Foreskin keratinocyte (primary cell): ENCODE measurements at places on chromosomes 16 and 17. TPM values are rescaled to one million over a fixed set of nuclear protein-coding genes. Genes with fewer than 3 reads are reported as not detected.

DNA sequence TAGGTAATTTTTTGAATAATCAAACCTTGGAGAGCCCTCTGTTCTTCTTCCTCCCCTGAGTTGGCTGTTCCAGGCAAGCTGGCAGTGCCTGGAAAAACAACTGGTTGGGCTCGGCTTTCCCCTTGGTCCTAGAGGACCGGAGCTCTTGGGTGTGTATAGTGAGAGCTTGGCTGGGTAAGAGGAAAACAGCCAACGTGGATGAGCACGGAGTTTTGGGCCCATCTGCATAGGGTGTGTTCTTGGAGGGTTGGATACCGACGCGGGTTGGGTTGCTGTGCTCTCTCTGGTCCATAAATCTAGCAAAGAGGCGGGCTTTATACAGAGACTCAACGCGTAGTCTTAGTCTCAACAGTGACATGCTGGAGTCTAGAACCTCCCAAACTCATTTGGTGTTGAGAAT lies 23.2 kb downstream of the ITGB3 start:
- DNase-seq: peak; percentile 58

- DNase-seq: peak; percentile 52
Observed at GRCh38 chr17:64196601-64197000, 66.5 kb downstream of the TEX2 start.

GRCh38 chr17:55237268-55237667 lies 27.5 kb upstream of the HLF start:
- no peak for DNase-seq

DNA sequence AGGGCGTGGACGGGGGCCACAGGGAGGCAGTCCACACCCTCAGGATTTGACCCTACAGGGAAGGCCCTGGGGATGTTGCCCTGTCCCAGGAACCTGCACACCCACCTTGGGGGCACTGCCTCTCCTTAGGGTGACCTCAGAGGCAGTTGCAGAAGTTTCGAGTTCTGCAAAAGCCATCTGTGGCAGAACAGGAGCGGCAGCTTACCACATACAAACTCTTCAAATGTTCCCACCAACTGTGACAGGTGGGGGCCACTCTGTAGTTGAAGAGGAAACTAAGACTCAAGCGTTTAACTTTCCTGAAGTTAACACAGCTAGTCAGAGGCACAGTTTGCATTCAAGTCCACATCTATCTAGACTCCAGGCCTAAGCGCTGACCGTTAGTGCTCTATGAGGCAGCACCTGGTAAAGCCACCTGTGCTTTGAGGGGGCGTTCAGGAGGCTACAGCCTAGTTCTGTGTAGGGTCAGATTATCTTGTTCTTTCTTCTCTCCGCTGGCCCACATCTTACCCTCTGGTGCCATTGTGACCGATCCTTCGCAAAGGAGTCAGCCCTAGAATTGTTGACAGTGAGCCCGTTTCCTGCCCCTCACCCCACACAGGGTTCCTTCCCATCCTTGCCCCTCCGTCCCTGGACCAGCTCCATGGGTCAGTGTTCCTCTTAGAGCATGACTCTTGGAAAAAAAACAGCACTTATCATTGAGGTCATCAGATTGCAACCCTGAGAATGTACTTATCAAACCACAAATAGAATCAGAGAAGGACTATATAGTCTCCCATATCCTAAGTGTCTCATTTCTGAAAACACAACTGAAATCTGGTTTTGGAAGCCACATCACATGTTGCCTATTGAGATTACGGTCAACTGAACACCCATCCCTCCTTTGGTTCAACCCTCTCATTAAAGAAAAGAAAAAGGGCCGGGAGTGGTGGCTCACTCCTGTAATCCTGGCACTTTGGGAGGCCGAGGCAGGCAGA lies 45.4 kb downstream of the CDH1 start:
- no peak for DNase-seq

DNA sequence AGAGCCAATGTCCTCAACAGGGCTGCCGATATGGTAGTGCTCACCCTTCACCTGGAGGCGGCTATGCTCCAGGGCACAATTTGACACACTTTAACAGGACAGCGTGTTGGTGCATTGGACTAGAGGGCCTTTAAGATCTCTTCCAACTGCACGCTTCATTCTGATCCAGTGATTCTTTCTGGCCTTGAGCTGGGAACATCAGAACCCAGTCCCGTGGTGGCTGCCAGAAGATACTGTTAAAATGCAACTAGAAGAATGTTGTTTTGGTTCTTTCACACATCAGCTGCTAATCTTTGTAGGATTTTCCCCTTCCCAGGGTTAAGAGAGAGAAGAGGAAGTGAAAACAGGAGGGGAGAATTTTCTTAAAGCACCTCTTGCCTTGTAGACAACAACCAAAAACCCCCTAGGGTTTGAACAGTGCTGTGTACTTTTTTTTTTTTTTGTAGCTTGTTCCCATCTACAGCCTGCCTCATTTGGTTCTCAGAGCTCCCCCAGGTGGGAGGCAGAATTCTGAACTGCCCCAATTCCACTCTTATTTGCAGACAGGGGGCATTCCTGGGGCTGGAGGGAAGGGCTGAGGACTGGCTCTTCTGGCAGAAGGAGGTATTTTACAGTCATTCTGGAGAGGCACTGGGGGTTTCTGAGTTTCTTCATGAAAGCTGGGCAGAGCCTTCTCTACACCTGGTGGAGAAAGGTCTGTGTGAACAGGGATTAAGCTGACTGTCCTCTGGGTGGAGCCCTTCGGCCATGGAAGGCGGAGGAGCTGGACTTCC lies 32.4 kb downstream of the SMARCE1 start:
- DNase-seq: no peak

- DNase-seq: peak; percentile 59
Observed at GRCh38 chr17:32275060-32276042, 9.7 kb downstream of the RHBDL3 start.

GRCh38 chr17:18992454-18993130 lies 12.0 kb downstream of the FAM83G start:
- DNase-seq: no peak

- no peak for DNase-seq
Observed at GRCh38 chr16:11020792-11021551, 76.6 kb downstream of the CLEC16A start.

DNA sequence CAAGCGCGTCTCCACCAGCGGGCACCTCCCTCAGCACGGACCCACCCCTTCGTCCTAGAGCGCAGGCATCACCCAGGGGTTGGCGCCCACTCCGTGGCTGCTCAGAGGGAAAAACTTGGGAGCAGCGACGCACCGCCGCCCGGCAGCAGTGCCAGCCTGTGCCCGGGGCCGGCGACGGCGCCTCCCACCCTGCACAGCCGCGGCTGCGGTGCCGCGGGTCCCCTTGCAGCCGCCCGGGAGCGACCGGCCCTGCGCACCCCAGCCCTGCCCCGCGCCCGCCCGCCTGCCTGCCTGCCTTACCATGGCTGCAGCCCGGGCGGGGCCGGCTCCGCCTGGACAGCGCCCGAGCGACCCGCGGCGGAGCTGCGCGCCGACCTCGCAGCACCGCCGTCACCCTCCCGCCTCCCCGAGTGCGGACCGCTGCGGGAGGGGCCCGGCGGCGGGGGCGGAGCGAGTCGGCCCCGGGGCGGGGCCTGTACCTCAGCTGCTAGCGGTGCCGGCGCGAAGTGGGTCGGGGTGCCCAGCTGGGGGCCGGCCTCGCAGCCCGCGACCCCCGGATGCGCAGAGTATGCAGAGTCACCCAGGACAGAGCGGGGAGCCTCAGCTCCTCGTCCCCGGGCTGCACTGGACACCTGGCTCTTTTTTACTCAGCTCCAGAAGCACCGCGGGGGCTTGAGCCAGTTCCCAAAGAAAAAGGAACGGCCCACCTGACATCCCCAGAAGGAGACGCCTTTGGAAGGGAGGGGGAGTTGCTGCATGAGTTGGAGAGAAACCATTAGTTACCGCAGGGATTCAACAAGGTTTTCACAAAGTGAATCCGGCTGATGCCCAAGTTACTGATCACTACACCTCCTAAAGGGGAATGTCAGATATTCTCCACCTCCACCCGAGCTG lies 17.5 kb upstream of the MTMR4 start:
- DNase-seq: no peak

- no peak for DNase-seq
Observed at GRCh38 chr16:56824804-56825203, 40.2 kb upstream of the SLC12A3 start.

DNA sequence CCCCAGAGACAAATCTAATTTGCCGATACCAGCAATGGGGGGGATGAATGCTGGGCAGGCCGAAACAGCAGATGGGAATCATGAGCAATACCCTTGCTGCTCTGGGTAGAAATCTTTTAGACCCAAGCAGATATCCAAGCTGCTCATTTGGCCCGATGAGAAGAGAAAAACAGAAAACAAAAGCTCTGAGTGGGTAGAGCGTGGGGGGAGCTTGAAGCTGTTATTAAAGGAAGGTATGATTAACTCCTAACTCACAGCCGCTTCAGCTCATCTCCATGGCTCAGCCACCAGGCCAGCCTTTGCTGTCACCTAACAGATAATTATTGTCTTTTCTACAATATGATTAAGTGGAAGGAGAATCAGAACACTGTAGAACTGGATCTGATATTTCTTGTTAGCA lies 58.3 kb downstream of the VPS35L start:
- no peak for DNase-seq

GRCh38 chr16:53937161-53937880 lies 233.4 kb downstream of the FTO start:
- no peak for DNase-seq

DNA sequence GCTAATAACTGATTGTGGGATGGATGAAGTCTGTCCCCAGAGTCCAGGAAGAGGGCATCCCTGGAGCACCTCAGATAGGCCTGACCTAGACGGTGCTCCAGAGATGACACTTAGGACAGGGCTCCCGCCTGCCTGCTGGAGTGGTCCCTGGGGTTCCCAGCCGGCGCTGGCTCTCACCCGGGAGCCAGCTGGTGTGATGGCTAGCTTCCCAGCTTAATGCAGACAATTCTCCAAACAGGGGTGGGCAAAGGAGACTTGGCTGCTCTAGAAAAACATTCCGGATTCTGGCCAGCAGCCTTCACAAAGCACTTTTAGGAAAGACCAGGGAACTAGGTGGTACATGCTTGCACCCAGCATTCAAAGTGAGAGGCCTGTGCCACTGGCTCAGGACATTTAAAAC lies 18.6 kb downstream of the ACE start:
- no peak for DNase-seq

DNA sequence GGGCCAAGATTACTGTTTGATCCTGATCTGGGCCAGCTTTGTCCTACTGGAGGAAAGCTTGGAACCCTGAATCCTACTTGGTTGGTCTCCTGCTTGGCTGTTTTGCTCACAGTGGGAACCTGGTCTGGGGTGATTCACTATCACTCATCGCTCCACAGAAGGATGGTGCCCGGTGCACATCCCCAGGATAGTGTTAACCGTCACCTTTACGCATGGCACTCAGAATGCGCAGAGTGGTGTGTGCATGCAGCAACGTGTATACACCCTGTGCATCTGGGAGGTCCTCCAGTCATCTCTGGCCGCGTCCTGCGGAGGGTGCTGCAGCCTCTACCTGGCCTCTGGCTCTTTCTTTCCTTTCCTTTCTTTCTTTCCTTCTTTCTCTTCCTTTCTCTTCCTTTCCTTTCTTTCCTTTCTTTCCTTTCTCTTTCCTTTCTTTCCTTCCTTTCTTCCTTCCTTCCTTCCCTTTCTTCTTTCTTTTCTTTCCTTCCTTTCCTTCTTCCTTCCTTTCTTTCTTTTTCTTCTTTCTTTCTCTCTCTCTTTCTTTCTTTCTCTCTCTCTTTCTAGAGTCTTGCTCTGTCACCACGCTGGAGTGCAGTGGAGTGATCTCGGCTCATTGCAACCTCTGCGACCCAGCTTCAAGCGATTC lies 13.1 kb downstream of the SOCS3 start:
- DNase-seq: peak; percentile 90

DNA sequence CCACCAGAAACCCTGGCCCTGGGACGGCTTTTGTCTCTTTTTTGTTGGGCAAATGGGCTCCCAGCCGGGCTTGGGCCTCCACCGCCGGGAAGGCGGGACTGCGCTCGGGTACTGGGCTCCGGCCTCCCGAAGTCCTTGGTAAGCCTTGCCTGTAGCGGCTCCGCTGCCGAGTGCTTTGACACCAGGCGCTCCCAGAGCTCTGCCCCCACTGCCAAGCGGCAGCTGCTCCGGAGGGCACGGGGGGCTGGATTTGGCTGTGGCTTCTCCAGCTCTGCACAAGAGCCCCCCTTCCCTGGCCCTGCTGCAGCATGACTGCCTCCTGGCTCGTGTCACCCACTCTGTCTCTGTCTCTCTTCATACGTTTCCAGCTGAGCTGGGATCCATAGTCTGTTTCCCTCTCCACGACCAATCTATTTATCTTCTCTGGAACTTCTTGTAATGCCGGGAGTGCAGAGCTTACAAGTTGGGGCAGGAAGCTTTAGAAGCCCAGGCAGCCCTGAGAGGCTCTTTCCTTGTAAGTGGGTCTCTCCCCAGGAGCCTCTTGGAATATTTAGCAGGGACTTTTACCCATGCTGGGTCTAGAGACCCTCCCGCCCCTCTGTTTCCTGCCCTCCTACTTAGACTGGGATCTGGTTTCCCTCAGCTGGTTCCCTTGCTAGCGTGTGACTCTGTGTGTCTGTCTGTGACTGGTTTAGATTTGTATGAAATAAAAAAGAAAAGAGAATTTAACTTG lies 246.9 kb upstream of the GSE1 start:
- no peak for DNase-seq

HYDIN gene
- 0.27 and 0.39 TPM in 2 replicates for total RNA-seq

NLRC3 gene
- total RNA-seq: not detected in 2 replicates

CCL16 gene
- total RNA-seq: not detected in 2 replicates

WFIKKN2 gene
- total RNA-seq: not detected in 2 replicates

SOCS7 gene
- 13.5 and 16.7 TPM in 2 replicates for total RNA-seq

CSH1 gene
- not detected in 2 replicates for total RNA-seq

DYNC1LI2 gene
- 61.7 and 69.7 TPM in 2 replicates for total RNA-seq

RNF43 gene
- total RNA-seq: 13.5 and 15.0 TPM in 2 replicates
